Stimulated activated CD8-positive, alpha-beta memory T cell treated with anti-CD3 and anti-CD28 coated beads, Interleukin-4, amount 100 ng/mL, for 24 hours (primary cell): ENCODE measurements at places on chromosomes 16 and 17.

DNA sequence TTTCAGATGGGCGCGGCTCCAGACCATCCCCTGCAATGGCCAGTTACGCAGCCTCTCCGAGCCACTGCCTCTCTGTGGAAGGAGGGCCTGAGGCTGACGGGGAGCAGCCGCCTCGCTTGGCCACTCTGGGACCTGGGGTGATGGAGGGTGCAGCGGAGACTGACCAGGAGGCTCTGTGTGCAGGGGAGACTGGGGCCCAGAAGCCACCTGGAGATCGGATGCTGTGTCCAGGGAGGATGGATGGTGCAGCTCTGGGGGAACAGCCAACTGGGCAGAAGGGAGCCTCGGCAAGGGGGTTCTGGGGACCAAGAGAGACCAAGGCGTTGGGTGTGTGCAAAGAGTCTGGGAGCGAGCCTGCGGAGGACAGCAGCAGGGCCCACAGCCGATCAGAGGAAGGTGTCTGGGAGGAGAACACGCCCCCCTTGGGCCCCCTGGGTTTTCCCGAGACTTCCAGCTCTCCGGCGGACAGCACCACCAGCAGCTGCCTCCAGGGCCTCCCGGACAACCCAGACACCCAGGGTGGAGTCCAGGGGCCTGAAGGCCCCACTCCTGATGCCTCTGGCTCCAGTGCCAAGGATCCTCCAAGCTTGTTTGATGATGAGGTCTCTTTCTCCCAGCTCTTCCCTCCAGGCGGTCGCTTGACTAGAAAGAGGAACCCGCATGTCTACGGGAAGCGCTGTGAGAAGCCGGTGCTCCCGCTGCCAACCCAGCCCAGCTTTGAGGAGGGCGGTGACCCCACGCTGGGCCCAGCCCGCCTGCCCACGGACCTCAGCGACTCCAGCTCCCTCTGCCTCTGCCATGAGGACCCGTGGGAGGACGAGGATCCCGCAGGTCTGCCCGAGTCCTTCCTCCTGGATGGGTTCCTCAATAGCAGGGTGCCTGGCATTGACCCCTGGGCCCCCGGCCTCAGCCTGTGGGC, 17.4 kb upstream of the ZFPM1 start:
- DNase-seq: no peak

- DNase-seq: no peak
These were observed 111.2 kb downstream of the ANKRD11 start for GRCh38 chr16:89378947-89379771.

DNA sequence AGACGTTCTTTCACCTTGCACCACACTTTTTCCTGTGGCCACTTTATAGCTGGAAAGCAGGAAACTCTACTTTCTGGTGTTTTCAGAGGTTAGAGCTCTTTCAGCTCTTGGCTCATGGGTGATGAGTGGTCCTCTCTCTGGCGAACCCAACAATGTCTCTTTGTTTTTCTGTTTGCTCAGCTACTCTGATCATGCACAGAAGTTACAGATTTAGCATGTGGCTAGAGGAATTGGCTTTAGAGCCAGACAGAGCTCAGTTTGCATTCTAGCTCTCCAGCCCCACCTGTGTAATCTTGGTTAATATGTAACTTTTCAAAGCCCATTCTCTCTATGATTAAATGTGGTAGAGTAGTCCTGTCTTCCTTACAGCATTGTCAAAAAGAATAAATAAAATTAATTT, 225.2 kb downstream of the HAPSTR1 start:
- no peak for DNase-seq

GRCh38 chr17:80967404-80967872, 24.2 kb upstream of the CHMP6 start:
- DNase-seq: no peak

GRCh38 chr16:66516808-66517585, 32.9 kb downstream of the TK2 start:
- peak; percentile 67 for DNase-seq

DNA sequence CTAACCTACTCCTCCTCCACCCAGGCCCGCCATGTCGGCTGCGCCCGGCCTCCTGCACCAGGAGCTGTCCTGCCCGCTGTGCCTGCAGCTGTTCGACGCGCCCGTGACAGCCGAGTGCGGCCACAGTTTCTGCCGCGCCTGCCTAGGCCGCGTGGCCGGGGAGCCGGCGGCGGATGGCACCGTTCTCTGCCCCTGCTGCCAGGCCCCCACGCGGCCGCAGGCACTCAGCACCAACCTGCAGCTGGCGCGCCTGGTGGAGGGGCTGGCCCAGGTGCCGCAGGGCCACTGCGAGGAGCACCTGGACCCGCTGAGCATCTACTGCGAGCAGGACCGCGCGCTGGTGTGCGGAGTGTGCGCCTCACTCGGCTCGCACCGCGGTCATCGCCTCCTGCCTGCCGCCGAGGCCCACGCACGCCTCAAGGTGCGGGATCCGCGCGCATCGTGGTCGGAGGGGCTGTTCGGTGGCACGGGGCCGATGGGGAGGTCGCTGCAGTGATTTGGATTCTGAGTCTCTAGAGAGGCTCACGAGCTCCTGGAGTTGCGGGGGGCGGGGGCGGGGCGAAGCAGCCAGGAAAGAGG, 878 bp downstream of the TRIM72 start:
- no peak for DNase-seq

- DNase-seq: no peak
These were observed 11.5 kb upstream of the MMD start for GRCh38 chr17:55433029-55433628.

DNA sequence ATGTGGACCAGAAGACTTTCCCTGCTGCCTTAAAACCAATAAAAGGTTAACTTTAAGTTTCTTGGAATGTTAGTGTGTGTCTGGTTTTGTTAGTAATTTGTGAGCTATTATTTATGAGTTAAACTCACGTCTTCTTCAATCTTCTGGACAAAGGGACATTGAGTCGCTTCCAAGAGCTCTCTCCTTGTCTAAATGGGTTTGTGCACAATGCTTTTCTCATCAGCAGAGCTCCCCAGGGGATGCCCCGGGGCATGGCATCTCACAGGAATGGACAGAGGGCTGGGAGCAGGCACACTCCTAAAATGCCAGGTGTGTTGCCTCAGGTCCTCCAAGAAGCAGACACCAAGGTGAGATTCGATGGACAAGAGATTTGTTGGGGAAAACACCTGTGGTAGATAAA, 90.5 kb downstream of the RGS9 start:
- no peak for DNase-seq

DNA sequence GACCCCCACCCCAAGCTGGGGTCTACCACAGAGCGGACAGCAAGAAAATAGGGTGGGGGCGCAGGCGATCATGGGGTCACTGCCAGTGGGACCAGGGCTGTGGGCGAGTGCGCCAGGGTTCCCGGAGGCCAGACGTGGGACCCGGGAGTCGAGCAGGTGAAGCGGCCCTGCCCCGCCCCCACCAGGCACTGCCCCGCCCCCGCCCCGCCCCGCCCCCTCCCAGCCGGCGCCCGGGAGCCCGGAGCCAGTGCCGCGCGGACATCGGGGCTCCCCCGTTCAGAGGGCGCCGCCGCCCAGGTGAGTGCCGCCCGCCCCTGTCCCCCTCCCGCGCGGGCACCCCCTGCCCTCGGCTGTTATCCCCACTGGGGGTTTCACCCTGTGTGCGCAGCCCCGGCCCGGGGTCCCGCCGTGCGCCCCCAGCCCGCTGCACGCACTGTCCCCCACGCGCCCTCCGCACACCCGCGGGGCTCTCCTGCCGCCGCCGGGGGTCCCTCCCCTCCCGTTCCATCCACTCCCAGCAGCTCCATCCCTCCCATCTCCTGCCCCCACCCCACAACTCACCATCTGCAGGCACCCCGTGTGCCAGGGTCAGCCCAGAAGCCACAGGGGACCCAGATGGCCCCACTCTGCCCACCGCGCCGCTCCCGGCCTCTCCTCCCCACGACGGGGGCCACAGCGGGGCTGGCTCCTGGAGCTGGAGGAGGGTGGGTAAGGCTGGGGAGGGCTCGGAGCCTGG, at the start of gene SSTR5:
Gene SSTR5 (plus strand): TSS at position 222 of the 736 bp plus-strand sequence. CDS start 6,122 bp downstream, outside the sequence.
- no peak for DNase-seq

GRCh38 chr16:27199736-27200135, 3.6 kb upstream of the KDM8 start:
- DNase-seq: no peak

DNA sequence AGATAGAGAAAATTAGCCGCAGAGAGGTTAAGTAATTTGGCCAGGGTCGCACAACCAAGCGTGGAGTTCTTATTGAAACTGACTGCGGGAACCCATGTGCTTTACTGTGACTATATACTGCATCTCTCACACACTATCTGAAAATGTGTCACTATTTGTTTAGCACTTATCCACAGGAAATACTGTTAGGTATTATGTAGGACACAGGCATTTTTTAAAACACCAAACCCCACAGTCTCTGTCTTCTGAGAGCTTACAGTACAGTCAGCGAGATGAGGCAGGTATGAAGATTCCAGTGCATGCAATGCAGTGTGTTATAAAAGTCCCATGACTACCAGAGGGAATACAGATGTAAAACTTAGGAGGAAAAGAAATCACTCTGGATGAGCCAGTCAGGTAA, 11.3 kb downstream of the RBL2 start:
- no peak for DNase-seq

- no peak for DNase-seq
These were observed 5.6 kb downstream of the KIAA0513 start for GRCh38 chr16:85033171-85033570.

DNA sequence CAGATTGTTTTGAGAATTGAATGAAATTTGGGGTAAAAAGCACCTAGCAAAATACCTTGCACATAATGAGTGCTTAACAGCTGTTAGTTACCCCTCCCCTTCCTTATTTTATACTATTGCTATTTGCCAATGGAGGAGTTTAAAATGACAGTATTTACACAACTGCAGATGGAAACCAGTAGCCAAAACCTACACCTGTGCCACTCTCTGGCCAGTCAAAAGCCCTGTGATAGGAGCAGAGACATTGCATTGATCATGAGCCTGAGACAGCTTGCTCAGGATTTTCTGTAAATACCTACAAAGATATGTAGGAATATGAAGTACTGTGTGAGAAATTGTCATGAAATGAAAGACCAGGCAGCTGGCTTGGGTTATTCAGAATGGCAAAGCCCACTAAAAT, 115.3 kb upstream of the HLF start:
- no peak for DNase-seq

DNA sequence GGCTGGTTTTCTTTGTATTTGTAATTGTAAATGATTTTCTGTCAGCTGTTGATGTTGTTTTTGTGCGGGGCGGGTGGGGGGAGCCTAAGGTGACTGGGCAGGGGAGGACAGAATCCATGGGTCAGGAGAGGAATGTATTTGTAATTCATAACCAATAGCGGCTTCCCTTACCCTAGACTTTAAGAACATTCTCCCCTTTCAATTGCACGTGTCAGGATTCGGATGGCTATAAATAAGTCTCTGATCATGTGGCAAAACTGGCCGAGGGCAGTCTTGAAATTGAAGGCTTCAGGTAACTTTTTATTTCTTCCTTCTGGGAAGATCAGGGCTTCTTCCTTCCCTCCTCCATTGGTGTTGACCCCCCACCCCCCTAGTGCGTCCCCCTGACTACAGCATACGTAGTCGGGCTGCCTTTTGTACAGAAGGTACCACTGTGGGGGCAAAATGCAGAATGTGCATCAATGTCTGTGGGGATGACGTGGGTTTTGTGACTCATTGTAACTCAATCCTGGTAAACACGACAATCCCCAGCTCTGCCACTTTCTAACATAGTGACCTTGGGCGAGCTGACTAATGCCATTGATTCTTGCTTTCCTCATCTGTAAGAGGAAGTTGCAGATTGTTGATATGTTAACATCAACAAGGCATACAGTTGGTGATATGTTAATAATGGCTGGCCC, 16.2 kb downstream of the MARCHF10 start:
- no peak for DNase-seq

DNA sequence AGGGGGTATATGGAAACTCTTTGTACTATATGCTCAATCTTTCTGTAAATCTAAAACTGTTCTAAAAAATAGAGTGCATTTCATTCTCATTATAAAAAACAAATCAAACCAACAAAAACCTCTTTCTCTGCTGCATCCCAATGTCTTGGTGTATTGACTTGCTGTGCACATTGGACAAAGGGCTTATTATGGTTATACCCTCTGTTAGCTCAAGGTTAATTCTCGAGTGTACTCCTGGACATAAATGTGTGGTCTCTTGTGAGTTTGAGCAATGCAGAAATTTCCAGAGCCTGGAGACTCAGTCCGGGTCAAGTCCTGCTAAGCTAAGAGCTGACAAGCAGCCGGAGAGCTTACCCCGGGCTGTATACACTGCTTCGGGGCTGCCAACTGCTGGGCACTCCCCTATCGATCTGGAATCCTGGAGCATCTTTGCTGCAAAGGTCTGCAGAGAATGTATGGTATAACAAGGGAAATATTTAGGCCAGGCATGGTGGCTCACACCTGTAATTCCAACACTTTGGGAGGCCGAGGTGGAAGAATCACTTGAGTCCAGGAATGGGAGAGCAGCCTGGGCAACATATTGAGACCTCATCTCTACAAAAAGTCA, 66.2 kb upstream of the BRD7 start:
- DNase-seq: no peak

DNA sequence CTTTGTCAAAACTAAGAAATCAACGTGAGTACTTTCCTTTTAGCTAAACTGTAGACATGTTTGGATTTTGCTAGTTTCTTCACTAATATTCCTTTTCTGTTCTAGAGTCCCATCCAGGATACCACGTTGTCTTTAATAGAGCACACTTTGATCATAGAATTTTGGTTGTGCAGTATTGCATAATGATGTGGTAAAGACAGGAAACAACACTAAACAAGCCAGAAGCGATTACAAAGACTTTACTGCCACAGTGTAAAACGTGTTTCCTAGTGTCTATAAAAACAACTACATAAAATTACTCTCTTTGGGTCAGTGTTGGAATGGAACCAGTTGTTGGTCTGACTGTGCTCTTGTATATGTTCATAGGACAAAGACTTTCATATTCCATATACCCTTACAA, 19.3 kb downstream of the SHISA9 start:
- DNase-seq: no peak

DNA sequence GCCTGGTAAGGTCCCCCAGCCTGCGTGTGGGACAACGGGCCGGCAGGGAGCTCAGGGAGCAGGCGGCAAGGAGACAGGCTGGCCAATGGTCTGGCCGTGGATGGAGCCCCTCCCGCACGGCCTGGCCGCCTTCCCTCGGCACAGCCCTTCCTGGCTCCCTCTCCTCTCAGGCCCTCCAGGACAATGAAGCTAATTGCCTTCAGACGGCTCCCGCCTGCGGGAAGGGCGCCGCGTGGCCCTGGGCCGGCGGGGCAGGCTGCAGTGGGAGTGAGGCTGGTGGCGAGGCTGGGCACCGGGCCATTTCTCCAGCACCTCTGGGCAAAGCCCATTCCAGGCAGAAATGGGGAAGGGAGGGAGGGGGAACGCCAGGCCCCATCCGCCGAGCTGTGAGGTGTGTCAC, 50.9 kb downstream of the ENGASE start:
- DNase-seq: no peak

GRCh38 chr17:56034197-56034635, 119.1 kb upstream of the ANKFN1 start:
- DNase-seq: no peak

- no peak for DNase-seq
These were observed 17.9 kb downstream of the ARL2BP start for GRCh38 chr16:57262841-57263540.

DNA sequence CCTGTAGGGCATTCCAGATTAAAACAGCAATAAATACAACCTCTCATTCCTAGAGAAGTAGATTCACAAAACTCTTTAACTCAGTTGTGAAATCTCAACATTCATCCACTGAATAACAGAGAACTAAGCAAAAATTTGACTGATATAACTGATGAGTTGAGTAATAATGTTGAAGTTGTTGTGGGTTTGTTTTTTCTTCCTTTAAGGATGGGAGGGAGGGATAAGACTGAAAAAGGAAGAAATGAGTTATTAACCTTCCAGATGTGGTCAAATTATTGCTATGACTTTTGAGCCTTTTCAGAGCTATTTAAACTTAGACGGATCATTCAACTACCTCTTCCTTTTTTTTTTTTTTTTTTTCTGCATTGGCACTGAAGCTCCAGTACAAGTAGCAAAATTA, 38.6 kb downstream of the SKAP1 start:
- no peak for DNase-seq
